HEK293T (cell line): ENCODE measurements at places on chromosomes 6 and 20.

- DNase-seq, result no peak
Observed at GRCh38 chr6:30184417-30185031, 21.2 kb downstream of the TRIM15 start.

DNA sequence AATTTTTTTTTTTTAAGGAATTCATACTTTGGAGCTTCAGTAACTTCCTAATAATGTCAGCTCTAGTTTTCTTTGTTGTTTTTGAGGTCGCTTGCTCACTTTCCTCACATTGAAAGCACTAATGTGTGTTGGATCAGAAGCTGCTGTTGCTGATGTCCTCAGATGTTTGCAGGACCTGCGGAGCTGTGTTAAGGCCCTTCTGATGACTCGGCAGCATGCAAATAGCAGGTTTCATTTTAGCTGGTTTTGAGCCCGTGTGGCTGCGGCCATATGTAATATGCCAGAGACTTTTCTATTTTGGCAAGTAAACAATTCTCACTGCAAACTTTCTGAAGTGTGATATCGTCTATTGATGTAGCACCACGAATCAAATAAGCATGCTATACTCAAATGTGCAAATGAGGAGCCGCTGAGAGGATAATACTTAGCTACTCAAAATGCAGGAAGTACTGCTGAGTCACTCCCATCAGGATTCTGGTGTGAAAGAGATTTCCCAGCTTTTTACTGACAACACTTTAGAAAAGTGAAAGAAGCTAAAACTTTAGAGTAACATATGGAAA, 187.8 kb downstream of the SASH1 start:
- DNase-seq, result no peak

GRCh38 chr6:35368038-35368887, 25.9 kb downstream of the PPARD start:
- no peak for DNase-seq

DNA sequence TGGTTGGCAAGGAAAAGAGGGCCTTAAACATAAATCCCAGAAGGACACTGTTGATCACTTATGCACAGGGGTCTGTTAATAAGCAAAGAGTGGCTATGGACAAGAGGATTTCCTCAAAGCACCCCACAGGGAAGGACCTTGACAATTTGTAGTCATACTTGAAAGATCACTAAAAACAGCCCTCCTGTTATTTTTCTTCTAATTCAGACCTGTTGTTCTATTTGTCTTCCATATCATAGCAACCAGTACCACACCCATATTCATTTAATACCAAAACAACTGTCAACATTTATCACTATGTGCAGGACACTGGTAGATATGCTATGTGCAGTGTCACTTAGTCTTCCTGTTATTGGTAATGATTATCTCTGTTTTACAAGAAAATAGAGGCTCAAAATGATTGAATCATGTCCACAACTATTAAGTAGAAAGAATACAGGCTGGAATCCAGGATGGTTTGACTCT, 3.2 kb upstream of the DYNLRB1 start:
- DNase-seq, result no peak

DNA sequence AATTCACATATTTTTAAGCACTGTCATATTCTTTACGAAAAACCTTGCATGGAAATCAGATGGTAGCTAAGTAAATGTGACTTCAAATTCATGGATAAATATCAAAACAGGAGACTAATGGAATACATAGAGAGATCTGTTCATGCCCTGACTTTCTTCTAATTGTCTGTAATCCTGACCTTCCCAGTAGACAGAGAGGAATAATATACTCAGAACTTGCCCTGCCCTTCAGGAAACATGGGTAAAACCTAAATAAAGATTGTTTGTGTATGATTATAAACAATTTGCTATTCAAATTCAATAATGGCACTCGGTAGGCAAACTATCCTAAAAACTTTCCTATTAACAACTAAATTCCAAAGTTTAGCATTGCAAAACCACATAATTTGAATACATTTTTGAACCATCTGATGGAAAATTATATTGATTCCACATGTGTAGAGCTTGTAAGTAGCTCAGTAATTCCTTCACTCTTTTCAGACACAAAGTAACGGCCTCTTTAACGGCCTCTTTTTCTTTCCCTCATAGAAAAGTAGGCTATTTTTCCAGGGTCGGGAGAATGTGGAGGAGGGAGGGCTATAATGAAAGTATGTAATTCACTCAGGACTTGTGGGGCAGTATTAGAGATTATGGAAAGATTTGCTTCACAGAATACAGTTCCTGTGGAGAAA, 227.6 kb downstream of the ALDH8A1 start:
- no peak for DNase-seq

DNA sequence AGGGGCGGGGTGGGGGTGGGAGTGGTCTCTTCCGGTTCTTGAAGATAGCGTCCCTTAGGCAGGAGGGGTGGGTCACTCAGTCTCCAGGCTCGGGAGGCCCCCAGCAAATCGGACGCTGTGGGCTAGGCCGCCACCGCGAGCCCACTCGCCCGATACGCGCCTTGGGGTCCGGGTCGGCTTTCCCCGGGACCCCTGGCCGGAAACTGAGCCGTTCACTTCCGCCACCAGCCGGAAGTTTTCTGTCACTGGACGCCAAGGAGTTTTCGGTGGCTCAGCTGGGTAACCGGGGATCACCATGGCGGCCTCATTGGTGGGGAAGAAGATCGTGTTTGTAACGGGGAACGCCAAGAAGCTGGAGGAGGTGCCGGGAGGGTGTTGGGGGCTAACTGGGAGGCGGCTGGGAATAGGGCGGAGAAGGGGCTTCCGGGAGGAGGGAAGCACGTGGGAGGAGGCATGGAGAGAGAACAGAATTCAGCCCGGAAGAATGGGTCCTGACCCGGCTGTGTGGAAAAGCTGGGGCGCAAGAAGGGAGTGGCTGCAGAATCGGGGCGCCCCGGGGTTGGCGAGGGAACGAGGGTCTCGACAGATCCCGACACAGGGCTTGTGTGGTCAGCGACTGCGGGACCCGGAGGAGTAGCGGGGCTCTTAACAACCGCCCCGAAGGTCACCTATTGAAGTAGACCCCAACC, at the start of gene ITPA:
Gene ITPA, plus strand, starts transcription at position 242 of the 689 bp plus-strand sequence. Its CDS starts 54 bp downstream, at position 296.
- peak; percentile 75 for DNase-seq

- no peak for DNase-seq
Observed at GRCh38 chr6:5894357-5894756, 112.4 kb downstream of the NRN1 start.

- no peak for DNase-seq
Observed at GRCh38 chr20:8756410-8756809, 312.5 kb upstream of the PLCB4 start.

DNA sequence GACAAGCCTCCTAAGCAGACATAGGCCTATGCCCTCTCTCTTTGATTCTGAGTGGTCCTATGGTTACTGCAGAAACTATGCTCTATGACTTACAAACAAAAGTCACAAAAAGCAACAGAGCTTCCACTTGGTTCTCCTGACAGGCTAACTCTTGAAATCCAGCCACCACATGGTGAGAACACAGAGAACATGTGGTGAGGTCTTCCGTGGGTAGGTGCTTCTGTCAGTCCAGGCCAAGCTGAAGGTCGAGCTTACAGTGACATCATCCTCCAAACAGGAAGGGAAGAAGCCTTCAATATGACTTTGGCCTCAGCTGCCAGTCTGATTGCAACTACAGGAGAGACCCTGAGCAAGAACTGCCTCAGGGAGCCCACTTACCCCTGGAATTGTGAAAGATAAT, 265.5 kb downstream of the TBX18 start:
- DNase-seq, result no peak

GRCh38 chr6:79133173-79133572, 55.1 kb upstream of the PHIP start:
- no peak for DNase-seq

- peak; percentile 46 for DNase-seq
Observed at GRCh38 chr6:15244620-15245360, 1.1 kb upstream of the JARID2 start.

DNA sequence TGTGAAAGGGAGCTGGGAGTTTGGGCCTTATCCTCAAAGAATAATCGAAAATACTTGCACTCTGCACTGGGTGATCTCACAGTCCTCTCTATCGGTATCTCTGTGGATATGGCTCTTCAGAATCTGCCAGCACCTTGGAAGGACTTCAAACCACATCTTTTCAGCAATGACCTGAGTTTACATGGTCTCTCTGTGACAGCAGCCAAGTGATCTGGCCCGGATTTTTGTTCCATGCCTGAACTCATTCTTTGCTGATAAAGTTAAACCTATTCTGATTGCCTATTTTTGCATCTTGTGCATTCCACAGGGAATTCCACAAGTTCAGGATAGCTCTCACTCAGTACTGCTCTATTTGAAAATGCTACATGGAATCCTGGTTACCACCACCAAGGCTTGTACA, 98.9 kb downstream of the HDGFL1 start:
- no peak for DNase-seq

- no peak for DNase-seq
Observed at GRCh38 chr6:111201244-111201554, 113.9 kb downstream of the SLC16A10 start.

DNA sequence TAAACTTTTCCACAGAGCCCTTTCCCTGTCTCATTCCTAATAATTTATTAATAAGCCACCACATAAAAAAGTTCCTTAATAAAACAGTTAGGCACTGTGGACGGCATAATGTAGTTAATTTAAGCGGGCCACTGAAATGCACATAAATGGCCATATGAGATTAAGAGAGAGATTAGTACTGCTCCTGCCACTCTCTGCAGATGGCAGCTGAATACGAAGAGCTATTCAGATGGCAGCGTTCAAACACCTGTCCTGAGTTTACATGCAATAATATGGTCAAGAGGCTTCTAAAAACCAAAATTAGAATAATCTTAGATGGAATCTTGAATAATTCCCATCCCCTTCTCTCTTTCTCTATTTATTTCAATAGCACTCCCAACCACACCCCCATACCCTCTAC, 461.8 kb downstream of the PKHD1 start:
- DNase-seq, result no peak

GRCh38 chr6:147217840-147218404, 13.7 kb downstream of the STXBP5 start:
- no peak for DNase-seq

DNA sequence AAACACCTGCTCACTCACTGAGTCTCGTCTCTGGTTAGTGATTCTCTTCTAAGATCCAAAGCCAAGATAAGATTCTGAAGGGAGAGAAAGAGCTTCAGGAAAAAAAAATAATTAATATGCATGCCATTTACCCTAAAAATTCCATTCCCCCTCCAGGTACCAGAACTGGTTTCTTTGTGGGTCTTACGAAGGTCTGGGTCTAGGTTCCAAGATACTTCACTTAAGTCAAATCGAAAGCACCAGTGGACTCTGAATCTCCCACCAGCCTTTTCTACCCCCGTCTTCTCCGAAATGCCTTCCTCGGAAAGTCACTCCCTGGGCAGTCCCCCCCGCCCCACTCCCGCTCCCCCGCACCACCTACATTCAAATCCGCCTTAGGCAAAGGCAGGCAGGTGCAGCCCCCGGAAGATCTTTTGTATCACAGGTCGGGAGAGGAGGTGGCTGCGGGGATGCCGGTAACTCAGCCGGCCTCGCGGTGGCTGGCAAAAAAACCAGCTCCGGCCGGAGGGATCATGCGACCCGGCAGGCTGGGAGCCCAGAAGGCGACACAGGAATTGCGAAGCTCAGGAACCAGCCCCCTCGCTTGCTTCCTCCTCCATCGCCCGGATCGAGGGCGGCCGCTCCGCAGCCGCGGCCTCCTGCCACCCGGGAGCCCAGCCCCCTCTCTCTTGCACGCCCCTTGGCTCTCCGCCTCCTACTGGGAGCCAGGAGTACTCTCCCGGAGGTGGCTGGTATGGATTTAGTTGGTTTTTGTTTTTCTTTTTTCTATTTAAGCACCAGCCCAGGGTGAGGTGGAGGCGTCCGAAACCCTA, at the start of gene BCL2L1:
Gene BCL2L1, minus strand, starts transcription at position 612 of the 812 bp plus-strand sequence. CDS start 650 bp downstream, outside the sequence.
- peak; percentile 78 for DNase-seq

GRCh38 chr20:63937596-63937995, 18.6 kb downstream of the UCKL1 start:
- DNase-seq, result no peak

DNA sequence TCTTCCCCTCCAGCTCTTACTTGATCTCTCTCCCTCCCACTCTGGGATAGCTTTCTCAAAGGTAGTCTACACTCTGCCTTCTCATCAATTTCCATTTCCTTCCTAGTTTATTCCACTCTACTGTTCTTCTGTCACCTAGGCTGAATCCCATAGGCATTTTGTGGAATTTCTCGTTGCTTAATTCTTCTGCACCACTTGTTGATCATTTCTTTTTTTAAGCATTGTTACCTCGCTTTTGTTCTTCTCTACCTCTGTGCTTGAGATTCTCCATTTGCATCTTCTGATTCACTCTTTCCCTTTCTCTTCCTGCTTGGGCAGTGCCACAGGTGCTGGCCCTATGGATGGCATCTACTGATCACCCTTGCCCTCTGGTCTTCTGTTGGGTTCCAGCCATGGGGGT, 567.2 kb downstream of the CDH26 start:
- no peak for DNase-seq

GRCh38 chr6:63584566-63584965, 12.3 kb downstream of the LOC128125822 start:
- DNase-seq, result no peak

DNA sequence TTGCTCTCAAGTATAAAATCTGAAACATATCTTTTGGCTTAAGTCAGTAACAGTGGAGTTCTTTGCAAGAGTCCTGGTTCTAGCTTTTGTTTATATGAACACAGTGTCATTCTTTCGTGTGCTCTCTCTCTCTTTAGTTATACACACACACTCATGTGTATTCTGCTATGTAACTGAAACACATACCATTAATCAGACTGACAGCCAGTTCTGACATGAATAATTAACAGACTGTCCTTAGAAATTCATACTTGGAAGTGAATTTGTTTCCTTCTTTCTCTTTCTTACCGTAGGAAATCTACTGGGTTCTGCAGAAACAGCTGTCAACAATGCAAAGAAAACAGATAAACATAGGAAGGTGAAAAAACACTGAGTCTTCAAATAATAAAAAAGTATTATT, 2.5 kb downstream of the MCM9 start:
- DNase-seq, result no peak

DNA sequence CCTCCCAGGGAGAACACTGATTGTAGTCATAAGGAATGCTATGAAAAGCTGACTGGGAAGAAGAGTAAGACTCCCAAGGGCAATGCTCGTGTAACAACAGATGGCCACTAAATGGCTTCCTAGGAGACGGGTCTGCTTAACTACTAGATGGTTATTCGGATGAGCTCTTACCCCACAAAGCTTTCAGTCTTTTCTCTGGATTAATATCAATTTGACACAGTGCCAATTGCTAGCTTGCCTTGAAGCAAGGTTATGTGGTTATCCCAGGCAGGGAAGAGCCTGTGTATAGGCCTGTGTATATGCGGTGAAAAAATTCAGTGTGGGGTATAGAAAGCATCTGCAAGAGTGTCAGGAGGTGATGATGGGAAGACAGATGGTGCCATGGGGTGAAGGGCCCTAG, 86.4 kb upstream of the NOX3 start:
- no peak for DNase-seq

- no peak for DNase-seq
Observed at GRCh38 chr6:45838451-45838850, 177.2 kb downstream of the CLIC5 start.

GRCh38 chr6:111865909-111866546, 7.2 kb downstream of the FYN start:
- no peak for DNase-seq
